ENCODE measurements at places on chromosomes 12 and 14.

GRCh38 chr12:128823216-128823915, 392 bp downstream of the SLC15A4 start:
- DNase-seq, result no peak

DNA sequence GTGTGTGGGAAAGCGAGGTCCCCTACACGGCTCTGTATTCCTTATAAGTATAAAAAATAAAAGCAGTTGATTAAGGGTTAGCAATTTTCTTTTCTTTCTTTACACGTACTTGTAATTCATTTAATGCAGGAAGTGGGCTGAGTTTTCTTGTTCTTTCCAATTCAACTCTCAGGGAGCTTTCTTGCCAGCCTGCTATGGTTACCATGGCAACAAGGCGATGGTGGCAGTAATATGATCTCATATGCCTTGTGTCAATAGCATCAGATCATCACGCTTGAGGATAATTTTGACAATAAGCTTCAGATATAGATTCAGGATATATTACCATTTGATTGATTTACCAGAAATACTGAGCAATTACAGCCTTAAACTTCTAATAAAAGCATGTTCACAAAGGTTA, 466.5 kb downstream of the APAF1 start:
- DNase-seq, result no peak

DNA sequence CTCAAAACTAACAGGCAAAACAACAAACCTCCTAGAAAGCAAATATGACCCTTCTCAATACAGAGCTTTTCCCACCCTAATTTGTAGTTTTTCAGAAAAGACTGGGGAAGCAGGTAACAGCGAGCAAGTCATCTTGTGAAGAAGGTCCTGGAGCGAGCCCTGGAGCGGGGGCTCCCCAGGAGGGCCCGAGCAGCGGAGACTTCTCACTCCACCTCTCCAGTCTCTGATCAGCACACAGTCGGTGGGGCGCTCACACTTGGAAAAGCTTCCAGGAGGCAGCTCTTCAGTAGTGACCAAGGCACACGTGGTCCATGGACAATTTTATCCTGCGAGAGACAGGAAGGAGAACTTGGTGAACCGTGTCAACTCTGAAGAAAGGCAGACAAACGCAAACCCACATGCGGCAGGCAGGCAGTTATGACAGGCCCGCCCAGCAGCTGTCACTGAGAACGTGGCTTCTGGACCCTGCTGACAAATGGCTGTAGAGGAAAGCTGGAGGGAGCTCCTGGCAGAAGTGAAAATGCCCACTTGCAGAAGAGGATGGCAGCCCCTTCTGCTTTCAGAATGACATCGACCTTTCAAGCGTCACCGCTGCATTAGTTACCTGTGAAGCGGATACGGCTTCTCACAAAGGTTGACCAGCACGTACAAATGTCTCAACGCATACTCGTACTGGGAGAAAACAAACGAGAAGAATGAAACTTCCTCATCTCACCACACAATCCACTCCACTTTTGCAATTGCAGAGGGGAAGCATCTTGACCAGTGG, 44.2 kb downstream of the LGMN start:
- no peak for DNase-seq

- DNase-seq, result no peak
Observed at GRCh38 chr14:98984719-98985041, 287.3 kb downstream of the BCL11B start.

- DNase-seq, result no peak
Observed at GRCh38 chr14:96693252-96693820, 103.8 kb upstream of the VRK1 start.
